ENCODE measurements at places on chromosomes 11 and 22. TPM values are rescaled to one million over a fixed set of nuclear protein-coding genes. Genes with fewer than 3 reads are reported as not detected.

VSIG2 gene
- not detected for total RNA-seq

PATE4 gene
- not detected for total RNA-seq

LRRN4CL gene
- total RNA-seq, result 0.39 TPM

PRG3 gene
- not detected for total RNA-seq

DCDC1 gene
- total RNA-seq, result not detected

DNA sequence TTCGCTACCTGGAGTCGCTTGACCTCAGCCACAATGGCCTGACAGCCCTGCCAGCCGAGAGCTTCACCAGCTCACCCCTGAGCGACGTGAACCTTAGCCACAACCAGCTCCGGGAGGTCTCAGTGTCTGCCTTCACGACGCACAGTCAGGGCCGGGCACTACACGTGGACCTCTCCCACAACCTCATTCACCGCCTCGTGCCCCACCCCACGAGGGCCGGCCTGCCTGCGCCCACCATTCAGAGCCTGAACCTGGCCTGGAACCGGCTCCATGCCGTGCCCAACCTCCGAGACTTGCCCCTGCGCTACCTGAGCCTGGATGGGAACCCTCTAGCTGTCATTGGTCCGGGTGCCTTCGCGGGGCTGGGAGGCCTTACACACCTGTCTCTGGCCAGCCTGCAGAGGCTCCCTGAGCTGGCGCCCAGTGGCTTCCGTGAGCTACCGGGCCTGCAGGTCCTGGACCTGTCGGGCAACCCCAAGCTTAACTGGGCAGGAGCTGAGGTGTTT is 12.8 kb downstream of the TSKU start:
- DNase-seq, result no peak

DNA sequence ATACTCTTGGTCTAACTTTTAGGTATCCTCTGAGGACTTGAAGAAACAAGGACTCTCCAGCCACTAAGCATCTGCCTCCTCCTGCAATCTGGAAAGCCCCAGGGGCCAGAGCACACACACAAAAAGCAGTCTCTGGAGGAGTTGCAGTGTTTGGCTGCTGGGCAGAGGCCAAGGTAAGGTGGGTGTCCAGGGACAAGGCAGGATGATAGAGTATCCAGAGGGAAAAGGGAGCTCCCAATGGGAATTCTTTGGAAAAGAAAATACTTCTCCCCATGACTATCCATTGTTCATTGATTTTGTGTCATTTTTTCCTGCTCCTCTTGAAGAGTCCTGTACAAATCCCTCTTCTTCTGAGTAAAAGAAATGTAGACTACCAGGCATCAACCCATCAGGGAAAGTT is at the start of gene OR52I2:
Gene OR52I2 (plus strand): TSS at position 301 of the 400 bp plus-strand sequence.
- DNase-seq, result no peak

DNA sequence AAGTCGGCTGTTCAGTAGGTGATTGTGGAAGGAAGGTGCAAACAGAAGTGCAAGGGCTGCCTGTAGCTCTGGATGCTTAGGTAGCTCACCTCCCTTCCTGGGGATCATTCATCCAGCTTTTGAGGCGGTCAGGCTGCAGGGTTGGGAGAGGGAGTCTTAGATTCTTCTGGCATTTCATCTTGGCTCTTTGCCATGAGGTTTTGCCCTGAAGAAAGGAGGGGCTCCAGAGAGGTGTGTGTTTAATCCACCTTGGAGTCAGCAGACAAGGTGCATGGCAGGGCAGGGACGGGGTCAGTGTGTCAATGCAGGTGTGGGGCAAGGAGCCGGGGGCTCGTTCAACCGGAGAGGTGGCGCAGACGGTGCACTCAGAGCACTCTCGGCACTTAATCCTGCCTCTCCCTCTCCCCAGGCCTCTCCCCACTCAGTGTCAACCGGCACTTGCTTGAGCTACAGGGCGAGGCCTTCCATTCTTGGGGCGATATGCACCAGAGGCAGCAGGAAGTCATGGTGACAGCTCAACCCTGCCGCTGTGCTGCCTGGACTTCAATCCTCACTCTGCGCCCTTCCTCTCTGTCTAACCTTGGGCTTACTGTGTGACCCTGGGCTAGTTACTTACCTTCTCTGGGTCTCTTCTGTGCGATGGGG is 7.2 kb downstream of the ADAMTS15 start:
- DNase-seq, result no peak

DNA sequence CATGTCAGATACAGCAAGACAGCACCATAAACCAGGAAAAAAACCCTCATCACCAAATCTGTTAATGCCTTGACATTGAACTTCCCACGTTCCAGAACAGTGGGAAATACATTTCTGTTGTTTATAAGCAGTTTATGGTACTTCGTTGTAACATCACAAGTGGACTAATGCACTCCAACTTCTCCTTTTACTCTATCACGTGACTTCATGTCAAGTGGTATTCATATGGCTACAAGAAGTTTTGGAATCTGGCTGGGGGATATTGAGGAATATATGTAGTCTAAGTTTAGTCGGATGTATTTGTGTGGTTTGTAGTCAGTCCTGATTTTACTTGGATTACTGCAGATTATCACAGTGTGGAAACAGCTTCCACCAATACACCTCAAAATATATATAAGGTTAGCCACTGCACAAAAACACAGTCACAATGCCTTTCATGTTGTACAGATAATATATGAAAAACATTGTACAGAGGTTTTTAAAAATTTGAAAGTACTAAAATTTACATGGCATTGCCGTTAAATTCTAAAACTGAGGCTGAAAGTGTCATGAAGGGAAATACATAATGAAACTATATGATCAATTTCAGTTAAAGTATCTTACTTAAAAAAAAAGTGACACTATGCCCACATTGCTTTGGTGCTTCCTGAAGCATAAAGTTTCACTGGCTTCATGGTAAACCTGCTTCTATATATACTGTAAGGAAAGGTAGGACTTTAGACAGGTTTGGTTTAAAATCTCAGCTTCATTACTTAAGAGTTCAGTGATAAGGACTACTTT is 134.1 kb downstream of the CASP12 start:
- no peak for DNase-seq

- peak; percentile 67 for DNase-seq
Measured at GRCh38 chr11:8375932-8376331, 112.3 kb upstream of the LMO1 start.

DNA sequence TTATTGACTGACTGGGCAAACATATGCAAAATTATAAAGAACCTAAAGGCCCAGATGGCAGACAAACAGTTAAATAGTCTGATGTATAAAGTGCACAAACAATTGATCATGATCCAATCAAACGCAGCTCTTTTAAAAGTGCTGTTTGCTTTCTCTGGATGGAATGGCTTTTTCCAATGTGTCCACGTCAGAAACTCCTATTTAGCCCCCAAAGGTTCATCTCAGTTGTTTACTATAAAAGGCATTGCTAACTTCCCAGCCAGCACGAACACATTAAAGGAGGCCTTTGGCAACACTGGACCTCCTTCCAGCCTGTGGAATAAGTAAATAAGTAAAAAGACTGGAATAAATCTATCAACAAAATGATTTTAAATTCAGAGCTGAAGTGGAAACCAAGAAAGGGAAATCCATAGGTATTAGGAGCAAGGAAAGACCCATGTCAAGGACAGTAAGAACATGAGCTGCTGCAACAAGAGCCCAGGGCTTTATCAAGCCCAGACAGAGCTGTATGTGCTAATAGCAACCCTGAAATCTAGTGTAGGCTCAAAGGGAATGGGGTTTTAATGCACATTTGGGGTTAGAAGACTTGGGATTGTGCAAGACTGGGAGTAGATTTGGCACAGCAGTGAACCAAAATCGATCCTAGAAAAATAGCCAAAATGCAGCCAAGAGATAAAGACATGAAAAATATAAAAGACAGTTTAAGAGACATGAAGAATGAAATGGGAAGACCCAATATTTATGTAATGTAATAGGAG is 105.4 kb downstream of the EFCAB6 start:
- DNase-seq, result no peak

- no peak for DNase-seq
Measured at GRCh38 chr22:36253523-36254490, 874 bp downstream of the APOL1 start.

DNA sequence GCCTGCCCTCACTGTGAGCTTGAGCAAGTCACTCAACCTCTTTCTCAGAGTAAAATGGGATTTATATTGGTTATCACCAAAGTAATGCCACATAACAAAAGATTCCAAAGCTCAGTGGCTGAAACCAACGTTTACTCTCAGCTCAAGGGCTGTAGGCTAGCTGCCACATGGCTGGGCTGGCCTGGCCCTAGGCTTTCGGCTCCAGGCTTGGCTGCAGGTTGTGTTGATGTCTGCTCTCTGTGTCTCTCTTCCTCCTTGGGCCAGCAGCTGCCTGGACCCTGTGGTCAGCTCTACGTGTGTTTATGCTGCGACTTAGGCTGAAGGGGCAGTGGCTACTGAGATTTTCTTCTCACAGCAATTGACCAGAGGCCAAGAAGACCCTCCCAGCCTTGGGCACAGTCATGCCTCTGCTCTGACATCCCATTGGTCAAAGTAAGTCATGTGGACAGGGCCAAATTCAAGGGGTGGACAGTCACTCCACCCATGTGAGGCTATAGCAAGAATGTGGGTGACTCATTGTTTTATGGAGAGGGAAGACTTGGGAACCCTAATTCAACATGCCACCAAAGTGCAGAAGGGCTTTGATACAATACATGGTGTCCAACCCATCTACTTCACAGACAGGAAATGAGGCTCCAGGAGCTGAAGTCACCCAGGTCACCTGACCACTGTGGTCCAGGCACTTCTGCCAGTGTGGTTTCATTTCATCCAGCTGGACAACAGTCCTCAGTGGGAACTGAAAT is 90.6 kb downstream of the TSPAN18 start:
- DNase-seq, result no peak

DNA sequence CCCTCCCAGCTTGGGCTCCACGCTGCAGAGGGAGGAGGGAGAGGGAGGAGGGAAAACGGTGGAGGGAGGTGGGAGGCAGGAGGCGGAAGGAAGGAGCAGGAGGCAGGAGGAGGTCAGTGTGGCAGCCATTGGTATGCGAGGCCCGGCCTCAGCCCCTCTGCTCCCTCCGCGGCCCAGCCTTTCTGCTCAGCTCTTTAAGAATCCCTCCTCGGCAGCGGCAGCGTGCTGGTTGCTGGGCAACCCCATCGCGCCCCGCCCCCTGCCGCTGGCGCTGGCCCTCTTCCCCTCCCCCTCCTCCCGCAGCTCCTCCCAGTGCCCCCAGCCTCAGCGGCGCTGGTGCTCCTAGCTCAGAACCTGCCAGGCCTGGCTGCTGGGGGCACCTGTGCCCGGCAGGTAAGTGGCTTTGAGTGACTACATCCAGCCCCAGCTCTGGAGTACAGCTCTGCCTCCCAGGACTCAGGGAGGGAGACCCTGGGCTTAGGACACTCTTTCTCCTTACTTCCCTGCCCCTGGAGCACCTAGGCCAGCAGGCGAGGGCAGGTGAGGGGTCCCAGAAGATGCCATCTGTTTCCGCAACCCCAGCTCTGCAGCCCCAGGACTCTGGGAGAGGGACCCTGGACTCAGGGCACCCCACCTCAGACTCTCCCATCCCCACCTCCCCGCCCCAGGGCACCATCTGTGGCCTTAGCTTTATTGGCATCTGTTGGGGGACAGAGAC is 7.2 kb upstream of the FLRT1 start:
- no peak for DNase-seq

DNA sequence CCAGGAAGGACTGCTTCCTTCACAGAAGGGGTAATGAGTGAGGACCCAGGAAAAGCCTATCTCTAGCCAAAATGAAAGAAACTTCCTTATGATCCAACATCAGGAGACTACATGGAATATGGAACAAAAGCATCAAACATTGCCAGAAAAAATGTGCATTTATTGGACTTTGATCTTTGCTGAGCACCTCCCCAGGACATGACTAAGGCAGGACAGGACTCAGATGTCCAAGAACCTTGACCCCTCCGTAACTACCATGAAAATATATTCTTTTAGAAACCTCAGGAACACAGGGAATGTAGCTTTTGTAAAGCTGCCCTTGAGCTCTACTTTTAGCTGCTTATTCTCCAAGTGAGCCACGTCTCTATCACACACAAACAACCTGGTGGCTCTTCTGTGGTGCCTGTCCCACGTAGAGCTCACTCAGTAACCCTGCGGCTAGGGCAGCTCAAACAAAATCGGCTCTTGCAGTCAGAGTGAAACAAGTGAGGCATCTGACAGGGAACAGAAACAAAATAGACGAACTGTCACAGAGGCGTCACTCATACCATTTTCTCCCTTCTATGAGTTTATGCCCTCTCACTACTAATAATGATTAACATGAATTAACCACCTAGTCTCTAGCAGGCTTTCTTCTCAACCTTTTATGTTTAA is 471.5 kb upstream of the API5 start:
- DNase-seq, result no peak

GRCh38 chr22:39502789-39503409 is 809 bp downstream of the MIEF1 start:
- no peak for DNase-seq

DNA sequence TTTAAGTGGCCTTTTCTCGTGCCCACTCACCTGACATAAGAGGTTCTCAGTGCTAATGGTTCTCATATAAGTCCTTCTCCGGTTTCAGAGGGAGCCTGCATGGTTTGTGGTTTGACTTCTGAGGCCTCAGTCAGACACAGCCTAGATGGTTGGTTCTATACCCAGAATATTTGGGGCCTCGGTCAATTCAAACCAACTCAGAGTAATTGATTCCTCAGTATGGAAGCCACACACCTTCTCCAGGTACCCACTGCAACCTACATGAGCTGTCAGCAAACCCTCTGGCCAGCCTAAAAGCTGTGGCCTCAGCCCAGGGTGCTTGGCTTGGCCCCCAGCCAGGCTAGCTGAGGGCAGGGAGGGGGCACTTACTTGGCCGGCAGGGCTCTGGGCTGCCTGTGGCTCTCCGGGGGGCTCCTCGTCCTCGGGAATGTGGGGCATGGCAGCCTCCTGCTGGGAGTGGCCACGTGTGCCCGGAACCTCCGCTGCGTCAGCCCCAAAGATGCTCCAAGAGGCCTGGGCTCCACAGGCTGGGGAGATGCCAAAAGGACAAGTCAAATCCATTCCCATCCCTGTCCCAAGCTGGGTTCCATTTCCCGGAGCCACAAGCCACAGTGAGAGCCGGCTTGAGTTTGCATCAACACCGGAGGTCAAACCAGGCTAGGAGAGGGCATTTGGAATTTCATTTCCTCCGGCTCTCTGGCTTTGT is 41.7 kb downstream of the IRAG1 start:
- peak; percentile 87 for DNase-seq

- DNase-seq, result no peak
Measured at GRCh38 chr11:123057661-123058305, 4.2 kb downstream of the HSPA8 start.

- no peak for DNase-seq
Measured at GRCh38 chr22:28116219-28116673, 197.2 kb upstream of the PITPNB start.

- DNase-seq, result no peak
Measured at GRCh38 chr11:63769042-63769713, 603 bp upstream of the ZFTA start.

- DNase-seq, result no peak
Measured at GRCh38 chr11:119175493-119176077, 7.1 kb downstream of the NLRX1 start.

- DNase-seq, result no peak
Measured at GRCh38 chr11:27213232-27213660, 149.8 kb downstream of the CCDC34 start.

- no peak for DNase-seq
Measured at GRCh38 chr11:60924110-60924905, at the start of gene TMEM132A. Gene TMEM132A (plus strand): TSS chr11:60924460. CDS start chr11:60924634, 174 bp downstream.

GRCh38 chr11:1343391-1344055 is 34.1 kb upstream of the TOLLIP start:
- peak; percentile 64 for DNase-seq

GRCh38 chr11:74714904-74715303 is 16.3 kb downstream of the CHRDL2 start:
- no peak for DNase-seq
